ENCODE measurements at places on chromosomes 4 and X. TPM values are rescaled to one million over a fixed set of nuclear protein-coding genes. Genes with fewer than 3 reads are reported as not detected.

Gene CTAG1A
- total RNA-seq = not detected

- H3K4me3 ChIP-seq = no peak overlapping the region
- no peaks in the 10 kb centered on the region for H3K27me3 ChIP-seq
- H3K4me1 ChIP-seq = peaks cover 50% of the 10 kb centered on the region
- H3K36me3 ChIP-seq = no peaks in the 10 kb centered on the region
Observed at GRCh38 chr4:185740471-185740873, 71.5 kb downstream of the SORBS2 start.

- H3K4me1 ChIP-seq = no peaks in the 10 kb centered on the region
- H3K27me3 ChIP-seq = no peaks in the 10 kb centered on the region
- DNase-seq = no peak
- no peak overlapping the region for H3K27ac ChIP-seq
- H3K4me3 ChIP-seq = no peak overlapping the region
- H3K36me3 ChIP-seq = no peaks in the 10 kb centered on the region
Observed at GRCh38 chrX:20101934-20102581, 14.6 kb downstream of the MAP7D2 start.

- no peak overlapping the region for H3K27ac ChIP-seq
- DNase-seq = no peak
- H3K4me3 ChIP-seq = no peak overlapping the region
- H3K36me3 ChIP-seq = no peaks in the 10 kb centered on the region
- H3K27me3 ChIP-seq = no peaks in the 10 kb centered on the region
Observed at GRCh38 chrX:149022485-149022884, 482.6 kb downstream of the IDS start.
